ENCODE measurements at places on chromosomes 5 and 9.

DNA sequence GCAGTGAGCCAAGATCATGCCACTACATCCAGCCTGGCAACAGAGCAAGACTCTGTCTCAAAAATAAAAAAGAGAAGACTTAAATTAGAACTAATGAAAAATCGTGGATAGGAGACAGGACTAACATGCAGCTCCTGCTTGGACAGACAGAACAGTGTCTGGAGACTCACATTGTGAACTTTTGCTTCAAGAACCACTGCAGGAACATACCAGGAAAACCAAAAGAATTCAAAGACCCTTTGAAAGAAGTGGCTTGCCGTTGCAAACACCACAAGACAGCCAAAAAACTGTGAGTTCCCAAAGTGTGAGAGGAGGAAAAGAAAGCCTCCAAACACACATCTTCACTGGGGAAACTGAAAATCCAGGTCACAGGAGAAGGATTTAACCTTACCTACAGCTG, 48.8 kb upstream of the SNAPC3 start:
- DNase-seq, result no peak

GRCh38 chr5:107121793-107122519, 548.8 kb downstream of the EFNA5 start:
- DNase-seq, result no peak

DNA sequence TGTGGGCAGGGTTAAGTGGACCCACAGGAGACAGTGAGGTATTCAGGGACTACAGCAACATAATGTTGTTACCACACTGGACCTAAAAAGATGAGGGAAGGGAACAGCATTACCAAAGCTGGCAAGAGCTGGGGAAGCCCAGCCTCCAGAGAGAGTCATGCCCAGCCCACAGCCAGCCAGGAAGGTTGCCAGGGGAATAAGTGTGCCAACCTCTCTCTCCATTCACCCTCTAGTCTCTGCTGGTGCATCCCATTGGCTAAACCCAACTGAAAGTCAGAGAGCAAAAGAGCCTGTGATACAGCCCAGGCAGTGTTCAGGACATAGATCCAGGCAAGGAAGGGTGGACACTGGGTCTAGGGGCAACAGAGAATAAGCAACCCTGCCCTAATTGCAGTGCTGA, 35.8 kb upstream of the AFAP1L1 start:
- no peak for DNase-seq

GRCh38 chr5:158451993-158452672, 593.2 kb upstream of the CLINT1 start:
- no peak for DNase-seq

DNA sequence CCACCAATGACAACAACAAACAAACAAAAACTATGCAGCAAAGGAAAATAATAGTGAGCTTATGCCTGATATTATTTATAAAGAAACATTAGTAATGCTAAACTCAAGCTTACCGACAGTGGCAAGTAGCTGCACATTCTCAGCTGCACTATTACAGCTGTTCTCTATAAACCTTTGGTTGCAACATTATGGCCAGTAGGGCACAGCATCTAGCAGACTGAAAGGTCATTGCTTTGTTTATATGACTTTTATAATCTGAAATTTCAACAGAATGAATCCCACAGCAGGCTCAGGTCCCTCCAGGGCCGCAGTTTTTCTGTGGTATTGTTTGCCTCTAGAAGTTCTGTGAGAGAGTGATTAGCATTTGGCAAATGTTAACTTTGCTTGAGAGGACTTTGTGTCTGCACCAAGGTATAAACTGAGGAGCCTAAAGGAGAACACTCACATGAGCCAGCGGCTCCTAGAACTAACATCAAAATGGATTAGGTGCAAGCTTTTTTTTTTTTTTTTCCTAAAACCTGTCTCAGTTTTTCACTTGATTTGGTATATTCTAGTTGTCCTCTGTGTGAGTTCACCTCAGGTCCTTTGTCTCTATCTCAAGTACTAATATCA, 58.3 kb downstream of the IZUMO3 start:
- DNase-seq, result no peak

DNA sequence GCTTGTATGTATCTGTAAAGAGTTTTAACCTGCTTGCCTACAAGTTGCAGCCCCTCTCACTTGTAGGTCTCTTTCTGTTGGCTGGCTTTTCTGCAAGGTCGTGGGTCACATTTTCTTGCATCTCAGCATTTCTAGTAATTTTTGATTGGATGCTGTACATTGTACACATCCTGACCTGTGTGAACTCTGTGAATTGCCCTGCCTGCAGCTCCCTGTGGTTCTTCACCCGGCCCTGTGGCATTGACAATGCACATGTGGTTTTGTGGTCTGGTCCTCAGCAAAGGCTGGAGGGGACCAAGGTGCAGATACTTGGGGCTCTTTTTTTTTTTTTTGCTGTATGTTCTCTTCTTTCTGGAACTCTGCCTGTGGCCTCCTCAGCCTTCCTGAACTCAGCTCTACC, 53.6 kb downstream of the WNK2 start:
- no peak for DNase-seq

- DNase-seq, result no peak
Measured at GRCh38 chr5:172632346-172633092, 8.5 kb upstream of the NEURL1B start.

DNA sequence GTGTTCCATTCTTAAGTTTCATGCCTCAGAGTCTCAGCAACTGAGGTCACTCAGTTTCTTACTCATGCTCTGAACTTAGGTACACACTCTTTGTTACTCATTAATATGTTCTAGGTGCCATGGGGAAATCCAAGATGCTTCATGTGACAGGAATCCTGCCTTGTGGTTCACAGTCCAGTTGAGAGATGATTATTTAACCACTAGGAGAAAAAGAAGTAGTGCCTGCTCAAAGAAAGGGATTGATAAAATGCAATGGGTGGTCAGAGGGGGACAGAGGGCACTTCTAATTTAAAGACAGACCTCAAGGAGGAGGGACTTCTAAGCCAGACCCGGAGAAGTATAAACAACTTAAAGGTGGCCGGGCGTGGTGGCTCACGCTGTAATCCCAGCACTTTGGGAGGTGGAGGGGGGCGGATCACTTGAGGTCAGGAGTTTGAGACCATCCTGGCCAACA, 69.0 kb downstream of the UGCG start:
- peak; percentile 79 for DNase-seq

GRCh38 chr5:152527358-152528052, 122.4 kb upstream of the NMUR2 start:
- DNase-seq, result no peak

DNA sequence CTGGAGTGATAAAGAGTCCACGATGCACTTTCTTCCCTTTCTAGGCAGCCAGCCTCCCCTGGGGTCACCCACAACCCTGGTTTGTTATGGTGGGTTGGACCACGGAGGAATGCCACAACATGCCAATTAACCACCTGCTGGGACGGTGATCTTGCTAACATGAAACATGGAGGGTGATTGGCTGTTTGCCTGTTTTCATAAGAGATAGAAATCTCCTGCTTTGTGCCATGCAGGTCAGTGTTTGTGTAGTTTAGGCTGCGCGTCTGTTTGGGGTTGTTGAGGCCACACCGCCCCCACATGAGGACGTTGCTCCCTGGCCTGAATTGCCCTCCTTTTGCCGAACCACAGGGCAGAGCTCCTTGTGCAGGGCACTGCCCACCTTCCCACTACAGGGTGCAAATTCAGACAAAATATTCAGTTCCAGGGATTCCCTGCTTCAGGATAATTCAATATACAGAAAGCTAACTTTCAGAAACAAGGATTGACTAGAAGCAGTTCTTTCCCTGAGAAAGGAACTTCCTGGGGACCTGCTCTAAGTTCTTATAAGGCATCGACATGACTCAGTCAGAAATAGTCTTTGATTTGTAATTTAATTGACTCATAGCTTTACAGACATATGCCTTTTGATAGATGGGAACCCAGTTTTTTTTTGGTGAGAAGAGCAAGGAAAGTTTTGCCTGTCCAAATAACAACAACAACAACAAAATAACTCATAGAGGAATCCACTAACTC, 427.6 kb downstream of the GADD45G start:
- DNase-seq, result no peak

- no peak for DNase-seq
Measured at GRCh38 chr9:7976167-7976755, 176.7 kb upstream of the DMAC1 start.

GRCh38 chr9:91395553-91396471, 27.8 kb downstream of the NFIL3 start:
- DNase-seq, result peak; percentile 89

DNA sequence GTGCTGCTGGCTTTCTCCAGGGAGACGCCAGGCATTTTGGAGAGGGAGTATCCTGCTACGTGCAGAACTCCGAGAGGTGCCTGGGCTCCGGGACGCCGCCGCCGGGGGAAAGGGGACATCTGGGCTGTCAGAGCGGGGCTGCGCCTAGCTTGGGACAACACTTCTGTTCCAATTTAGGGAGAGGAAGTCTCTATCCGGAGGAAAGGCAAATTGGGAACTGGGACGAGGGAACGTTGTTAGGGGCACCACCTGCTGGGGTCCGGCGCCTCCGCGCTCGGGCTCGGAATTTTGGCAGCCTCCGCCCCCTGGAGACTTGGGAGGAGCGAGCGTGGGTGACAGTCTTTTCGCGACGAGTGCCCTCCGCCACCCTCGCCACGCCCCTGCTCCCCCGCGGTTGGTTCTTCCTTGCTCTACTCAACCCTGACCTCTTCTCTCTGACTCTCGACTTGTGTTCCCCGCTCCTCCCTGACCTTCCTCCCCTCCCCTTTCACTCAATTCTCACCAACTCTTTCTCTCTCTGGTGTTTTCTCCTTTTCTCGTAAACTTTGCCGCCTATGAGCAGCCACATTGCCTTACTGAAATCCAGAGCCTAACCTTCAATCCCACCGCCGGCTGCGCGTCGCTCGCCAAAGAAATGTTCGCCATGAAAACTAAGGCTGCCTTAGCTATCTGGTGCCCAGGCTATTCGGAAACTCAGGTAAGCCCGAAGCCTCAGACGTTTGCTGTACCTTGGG, 1.6 kb downstream of the TSLP start:
- DNase-seq, result no peak

DNA sequence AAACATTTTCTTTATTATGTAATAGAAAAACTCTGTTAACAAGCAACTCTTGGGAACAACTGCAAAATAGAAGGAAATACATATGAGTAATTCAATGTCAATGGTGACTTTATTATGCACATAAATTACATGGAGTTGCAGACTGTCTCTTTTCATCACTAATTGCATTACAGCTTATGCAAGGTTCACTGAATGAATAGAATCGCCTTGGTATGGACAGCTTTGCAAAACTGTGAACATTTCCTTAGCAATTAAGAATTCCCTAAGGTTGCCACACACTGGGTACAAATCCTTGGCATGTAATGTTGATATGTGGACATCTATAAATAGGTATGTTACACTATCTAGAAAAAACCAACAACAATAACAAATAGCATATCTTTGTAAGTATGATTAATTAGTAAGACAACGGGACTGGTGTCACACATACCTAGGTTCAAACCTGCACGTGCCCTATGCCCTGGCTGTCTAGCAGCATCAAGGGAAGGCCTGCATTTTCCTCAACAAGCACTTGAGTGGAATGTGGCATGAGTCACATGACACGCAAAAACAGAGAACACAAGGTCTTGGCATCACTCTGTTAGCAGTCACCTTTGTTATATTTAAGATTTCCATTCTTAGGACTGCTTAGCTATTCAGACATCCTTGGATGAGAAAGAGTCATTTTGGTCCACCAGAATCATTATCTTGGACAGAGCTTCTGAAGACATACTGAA, 263.9 kb downstream of the CTNND2 start:
- DNase-seq, result no peak

- no peak for DNase-seq
Measured at GRCh38 chr9:18404434-18405029, 69.4 kb upstream of the ADAMTSL1 start.

DNA sequence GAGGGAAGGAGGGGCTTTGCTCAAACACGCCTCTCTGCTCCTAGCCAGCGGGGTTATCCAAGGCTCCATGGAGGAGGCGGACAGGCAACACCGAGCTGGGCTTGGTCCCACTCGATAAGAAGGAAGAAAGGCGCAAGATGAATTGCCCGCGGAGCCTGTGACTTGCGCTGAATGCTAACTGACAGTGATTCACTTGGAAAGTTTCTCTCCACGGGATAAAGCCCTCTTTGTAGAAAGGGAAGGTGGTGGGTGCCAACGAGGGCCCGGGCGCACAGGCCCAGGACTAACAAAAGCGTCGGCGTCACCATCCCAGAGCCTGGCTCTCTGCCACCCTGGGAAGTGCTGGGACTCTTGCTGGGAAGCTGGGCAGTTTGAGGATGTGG, 76.0 kb downstream of the VAV2 start:
- no peak for DNase-seq

- no peak for DNase-seq
Measured at GRCh38 chr5:39608024-39608423, 183.2 kb upstream of the DAB2 start.

GRCh38 chr9:91775708-91776028, 174.4 kb downstream of the ROR2 start:
- DNase-seq, result no peak

- no peak for DNase-seq
Measured at GRCh38 chr9:8456344-8456743, 656.8 kb upstream of the DMAC1 start.

GRCh38 chr5:34718516-34718915, 62.4 kb downstream of the RAI14 start:
- DNase-seq, result no peak

DNA sequence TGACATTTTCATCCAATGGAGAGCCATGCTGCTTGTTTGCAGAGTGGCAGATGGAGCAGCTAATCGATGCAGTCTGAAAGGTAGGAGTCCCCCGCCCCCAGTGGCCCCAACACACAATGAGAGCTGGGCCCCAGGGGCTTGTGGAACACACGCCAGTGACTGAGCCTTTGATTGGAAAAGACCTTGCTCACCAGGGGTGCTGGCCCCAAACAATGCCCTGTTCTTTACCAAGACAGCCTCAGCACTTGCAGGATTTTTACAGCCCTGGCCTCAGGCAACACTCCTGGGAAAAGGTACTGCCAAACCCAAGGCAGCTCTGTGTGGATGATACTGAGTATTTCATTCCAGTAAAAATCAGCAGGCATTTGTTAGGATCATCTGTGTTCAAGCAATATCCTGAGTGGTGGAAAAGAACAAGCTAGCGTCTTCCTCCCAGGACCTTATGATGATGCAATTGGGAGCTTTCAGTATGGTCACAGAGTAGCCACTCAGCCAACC, 276.8 kb upstream of the CLINT1 start:
- DNase-seq, result no peak

- DNase-seq, result no peak
Measured at GRCh38 chr5:143671021-143671420, 140.9 kb upstream of the HMHB1 start.

GRCh38 chr9:134223091-134223490, 58.7 kb upstream of the RNU6ATAC start:
- DNase-seq, result no peak

DNA sequence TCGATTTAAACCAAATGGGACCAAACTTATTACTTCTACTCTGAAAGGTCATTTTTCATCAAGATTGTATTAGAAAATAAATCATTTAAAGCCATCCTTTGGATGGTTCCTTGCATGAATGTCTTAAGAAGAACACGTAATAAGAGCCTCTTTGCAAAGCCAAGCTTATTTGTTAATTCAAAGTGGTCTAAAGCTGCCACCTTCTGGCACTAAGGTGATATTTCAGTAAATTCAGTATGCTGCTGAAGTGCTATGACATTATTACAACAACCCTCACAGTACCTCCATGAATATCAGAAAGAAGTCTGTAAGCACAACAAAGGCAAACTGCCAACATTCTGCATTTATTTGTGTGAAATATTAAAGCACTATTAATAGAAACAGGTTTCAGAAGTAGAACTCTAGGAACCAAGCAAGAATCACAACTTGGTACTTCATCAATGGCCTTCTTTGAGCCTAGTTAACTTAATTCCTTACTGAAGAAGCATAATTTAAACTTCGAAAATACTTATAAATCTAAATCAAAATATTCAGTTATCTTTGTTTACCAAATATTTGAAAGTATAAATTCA, 53.1 kb upstream of the TYRP1 start:
- DNase-seq, result peak; percentile 16

GRCh38 chr5:125033602-125034001, 287.2 kb upstream of the ZNF608 start:
- no peak for DNase-seq
